ENCODE measurements at places on chromosomes 2 and 18.

DNA sequence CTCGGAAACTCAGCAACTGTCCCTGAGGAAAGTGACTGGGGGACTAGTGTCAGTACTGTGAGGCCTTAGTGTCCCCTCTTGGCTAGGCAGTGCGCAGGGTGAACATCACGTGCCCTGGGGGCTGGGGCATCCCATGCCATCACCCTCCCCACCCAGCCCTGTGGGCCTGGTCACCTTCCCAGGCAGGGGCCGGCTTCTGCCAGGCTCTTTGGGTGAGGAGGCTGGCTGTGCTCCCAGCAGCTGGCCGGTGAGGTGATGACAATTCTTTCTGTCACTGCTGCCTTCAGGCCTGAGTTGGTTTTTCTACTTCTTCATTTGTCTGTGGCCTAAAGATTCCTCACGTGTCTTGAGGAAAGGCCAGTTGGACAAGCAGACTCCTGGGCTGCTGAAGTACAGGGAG lies 180.8 kb downstream of the KLHL29 start:
- no peak overlapping the region for H3K27ac ChIP-seq
- no peak overlapping the region for H3K4me3 ChIP-seq
- no peak for DNase-seq
- no peaks in the 10 kb centered on the region for H3K27me3 ChIP-seq
- no peaks in the 10 kb centered on the region for H3K36me3 ChIP-seq

DNA sequence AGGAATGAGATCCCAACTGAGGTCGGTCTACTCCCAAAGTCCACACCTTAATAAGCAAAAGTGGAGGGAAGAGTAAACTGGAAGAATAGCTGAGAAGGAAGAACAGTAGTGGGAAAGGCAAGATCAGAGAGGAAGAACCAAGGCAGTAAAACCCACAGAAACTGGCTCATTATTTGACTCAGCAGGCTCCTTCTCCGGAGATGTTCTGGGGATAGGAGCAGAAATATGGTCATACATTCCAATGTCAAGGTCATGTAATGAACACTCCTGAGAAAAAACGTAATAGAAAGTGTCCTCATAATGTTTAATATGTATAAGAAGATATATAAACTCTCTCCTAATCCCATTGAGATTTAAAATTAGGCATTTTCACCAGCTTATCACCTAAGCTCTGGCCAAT lies 39.5 kb downstream of the STK39 start:
- no peak for DNase-seq
- H3K27me3 ChIP-seq = no peaks in the 10 kb centered on the region
- H3K4me1 ChIP-seq = peaks cover 26% of the 10 kb centered on the region

GRCh38 chr2:54588244-54588899 lies 132.2 kb downstream of the SPTBN1 start:
- H3K4me3 ChIP-seq = peak overlapping the region; percentile 1
- no peaks in the 10 kb centered on the region for H3K36me3 ChIP-seq
- H3K27ac ChIP-seq = no peak overlapping the region
- H3K27me3 ChIP-seq = no peaks in the 10 kb centered on the region
- no peak for DNase-seq
- H3K4me1 ChIP-seq = peaks cover 93% of the 10 kb centered on the region

DNA sequence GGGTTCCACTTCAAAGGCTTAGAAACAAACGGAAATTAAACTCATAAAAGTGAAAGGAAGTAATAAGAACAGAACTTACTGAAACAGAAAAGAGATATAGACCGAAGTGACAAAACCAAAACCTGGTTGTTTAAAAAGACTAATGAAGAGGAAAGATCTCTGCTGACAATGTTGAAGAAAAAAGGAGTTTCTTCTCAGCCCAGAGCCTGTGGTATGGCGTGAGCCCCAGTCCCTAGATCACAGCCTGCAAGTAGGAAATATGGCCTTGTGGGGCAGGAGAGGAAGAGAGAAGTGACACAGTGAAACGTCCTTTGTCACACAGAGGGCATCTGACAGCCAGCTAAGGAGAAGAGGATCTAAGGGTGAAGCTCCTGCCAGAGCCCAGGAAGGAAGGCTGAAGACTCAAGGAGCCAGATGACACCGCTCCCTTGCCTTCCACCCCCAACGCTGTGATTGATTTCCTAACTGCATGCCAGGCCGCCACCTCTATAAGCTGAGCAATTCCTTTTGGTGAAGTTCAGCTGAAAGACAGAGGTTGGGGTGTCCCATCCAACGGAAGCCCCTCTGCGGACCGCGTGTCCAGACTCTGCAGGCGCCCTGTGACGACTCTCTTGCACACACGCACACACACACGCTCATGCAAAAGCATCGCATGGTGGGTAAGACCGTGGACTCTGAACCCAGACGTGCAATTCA lies 141.1 kb downstream of the HDAC4 start:
- H3K27ac ChIP-seq = peak overlapping the region; percentile 17
- DNase-seq = no peak
- H3K27me3 ChIP-seq = no peaks in the 10 kb centered on the region
- H3K4me3 ChIP-seq = peak overlapping the region; percentile 49
- H3K36me3 ChIP-seq = no peaks in the 10 kb centered on the region

DNA sequence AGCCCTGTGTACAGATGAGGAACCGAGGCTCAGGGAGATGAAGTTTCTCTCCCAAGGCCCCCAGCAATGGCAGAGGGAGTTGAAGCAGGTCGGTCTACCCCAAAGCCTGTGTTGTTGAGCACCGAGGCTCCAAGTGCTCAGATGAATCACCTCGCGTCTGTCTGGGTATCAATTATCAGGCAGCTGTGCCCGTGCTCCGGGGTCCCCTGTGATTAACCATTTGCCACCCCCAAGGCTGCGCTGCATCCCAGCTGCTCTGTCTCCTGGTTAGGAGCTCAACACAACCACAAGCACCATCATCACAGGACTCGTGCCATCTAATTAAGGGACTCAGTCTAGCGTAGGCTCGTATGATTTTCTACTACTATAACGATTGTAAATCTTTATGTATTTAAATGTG lies 27.1 kb downstream of the LIPG start:
- H3K36me3 ChIP-seq = no peaks in the 10 kb centered on the region
- no peak overlapping the region for H3K27ac ChIP-seq
- no peaks in the 10 kb centered on the region for H3K4me1 ChIP-seq
- DNase-seq = no peak

DNA sequence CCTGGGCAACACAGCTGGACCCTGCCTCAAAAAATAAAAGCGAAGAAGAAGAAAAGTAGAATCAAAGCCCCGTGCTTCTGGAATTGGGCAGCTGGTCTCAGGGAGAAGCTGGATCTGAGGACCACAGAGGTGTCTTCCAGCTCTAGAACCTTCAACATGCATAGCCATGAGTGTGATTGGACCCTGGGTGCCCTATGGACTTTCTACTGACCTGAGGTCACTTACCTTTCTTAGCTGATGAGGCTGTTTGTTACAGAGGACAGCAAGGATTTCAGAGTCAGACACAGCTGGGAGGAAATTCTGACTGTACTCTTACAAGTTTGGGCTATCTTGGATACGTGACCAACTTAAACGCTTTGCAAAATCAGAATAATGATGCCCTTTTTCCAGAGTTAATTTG lies 82.4 kb upstream of the GATA6 start:
- H3K27ac ChIP-seq = no peak overlapping the region
- no peaks in the 10 kb centered on the region for H3K36me3 ChIP-seq
- no peak overlapping the region for H3K4me3 ChIP-seq
- H3K4me1 ChIP-seq = no peaks in the 10 kb centered on the region
- no peak for DNase-seq
- H3K27me3 ChIP-seq = no peaks in the 10 kb centered on the region

- H3K27me3 ChIP-seq = no peaks in the 10 kb centered on the region
- peaks cover 11% of the 10 kb centered on the region for H3K4me1 ChIP-seq
- no peaks in the 10 kb centered on the region for H3K36me3 ChIP-seq
- no peak overlapping the region for H3K4me3 ChIP-seq
- no peak for DNase-seq
These were observed 59.3 kb downstream of the ADNP2 start for GRCh38 chr18:80168346-80168745.

- H3K36me3 ChIP-seq = no peaks in the 10 kb centered on the region
- no peak overlapping the region for H3K27ac ChIP-seq
- H3K4me1 ChIP-seq = peaks cover 97% of the 10 kb centered on the region
- peak overlapping the region; percentile 50 for H3K4me3 ChIP-seq
- peak; percentile 18 for DNase-seq
These were observed 21.6 kb downstream of the MAP4K4 start for GRCh38 chr2:101718993-101719571.

DNA sequence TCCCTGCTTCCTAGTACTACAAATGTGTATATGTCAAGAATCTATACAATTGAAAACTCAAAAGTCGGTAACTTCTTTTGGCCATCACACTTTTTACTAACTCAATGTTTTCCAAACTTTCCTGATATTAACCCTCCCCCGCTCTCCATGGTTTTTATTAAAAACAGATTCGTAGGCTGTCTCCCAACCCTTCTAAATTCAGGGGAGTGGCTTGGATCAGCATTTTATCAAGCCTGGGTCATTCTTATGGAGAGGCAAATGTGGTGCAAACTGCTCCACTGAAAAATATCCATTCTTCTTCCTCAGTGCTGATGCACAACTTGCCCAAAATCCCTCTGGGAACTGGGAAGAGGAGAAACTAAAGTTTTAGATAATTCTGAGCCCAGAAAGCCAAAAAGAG lies 134.2 kb downstream of the RIF1 start:
- H3K36me3 ChIP-seq = no peaks in the 10 kb centered on the region
- no peaks in the 10 kb centered on the region for H3K4me1 ChIP-seq
- no peak for DNase-seq

DNA sequence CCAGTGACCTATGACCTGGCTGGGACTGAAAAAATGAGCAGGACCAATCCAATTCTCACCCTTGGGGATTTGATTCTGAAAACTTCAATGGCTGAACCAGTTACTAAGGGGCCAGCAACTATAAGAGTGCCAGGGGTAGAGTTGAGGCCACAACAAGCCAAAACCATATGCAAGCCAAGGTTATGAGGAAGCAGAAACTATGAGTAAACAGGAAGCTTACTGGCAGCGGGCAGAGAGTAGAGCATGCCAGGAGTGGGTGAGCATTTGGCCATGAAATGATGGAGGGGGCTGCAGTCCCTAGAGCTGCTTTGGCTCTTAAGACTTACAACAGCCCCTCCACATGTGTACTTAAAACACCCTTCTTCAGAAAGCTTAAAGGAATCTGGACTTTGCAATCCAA lies 82.4 kb downstream of the RBMS1 start:
- no peaks in the 10 kb centered on the region for H3K36me3 ChIP-seq
- H3K4me1 ChIP-seq = peaks cover 41% of the 10 kb centered on the region
- DNase-seq = peak; percentile 57
- H3K4me3 ChIP-seq = peak overlapping the region; percentile 46
- H3K27ac ChIP-seq = peak overlapping the region; percentile 13
- H3K27me3 ChIP-seq = no peaks in the 10 kb centered on the region

- H3K27me3 ChIP-seq = no peaks in the 10 kb centered on the region
- H3K27ac ChIP-seq = no peak overlapping the region
- no peaks in the 10 kb centered on the region for H3K36me3 ChIP-seq
- H3K4me1 ChIP-seq = no peaks in the 10 kb centered on the region
- no peak for DNase-seq
These were observed 36.3 kb downstream of the PTPRM start for GRCh38 chr18:7603259-7604000.

GRCh38 chr2:223925106-223925505 lies 20.0 kb downstream of the WDFY1 start:
- H3K4me3 ChIP-seq = no peak overlapping the region
- H3K4me1 ChIP-seq = peaks cover 14% of the 10 kb centered on the region
- no peaks in the 10 kb centered on the region for H3K36me3 ChIP-seq
- DNase-seq = no peak

- DNase-seq = no peak
- H3K4me3 ChIP-seq = no peak overlapping the region
- H3K4me1 ChIP-seq = no peaks in the 10 kb centered on the region
These were observed 117.0 kb upstream of the ZSWIM2 start for GRCh38 chr2:186966015-186966414.

GRCh38 chr2:124241-124880 lies 78.1 kb upstream of the FAM110C start:
- no peak overlapping the region for H3K4me3 ChIP-seq
- H3K36me3 ChIP-seq = no peaks in the 10 kb centered on the region
- H3K4me1 ChIP-seq = no peaks in the 10 kb centered on the region
- H3K27ac ChIP-seq = no peak overlapping the region
- H3K27me3 ChIP-seq = no peaks in the 10 kb centered on the region
- DNase-seq = no peak

DNA sequence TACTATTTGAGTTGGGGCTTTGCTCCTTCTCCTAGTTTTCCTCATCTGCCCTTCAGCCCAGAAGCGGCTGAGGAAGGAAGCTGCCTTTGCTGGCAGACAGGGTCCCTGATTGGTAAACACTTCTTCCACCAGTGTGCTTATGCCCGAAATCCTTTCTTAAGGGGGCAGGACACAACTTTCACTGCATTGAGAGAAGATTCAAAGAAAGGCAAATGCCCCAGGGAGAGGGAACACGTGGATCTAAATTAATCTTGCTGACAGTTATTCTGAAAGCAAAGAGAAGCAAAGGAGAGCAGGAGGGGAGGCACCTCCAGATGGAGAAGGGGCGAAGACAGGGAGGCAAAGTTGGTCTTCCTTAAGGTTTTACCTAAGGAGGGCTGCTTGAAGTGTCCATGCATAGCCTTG lies 92.1 kb upstream of the EFEMP1 start:
- no peaks in the 10 kb centered on the region for H3K4me1 ChIP-seq
- no peak overlapping the region for H3K27ac ChIP-seq
- DNase-seq = no peak
- H3K36me3 ChIP-seq = no peaks in the 10 kb centered on the region
- H3K27me3 ChIP-seq = no peaks in the 10 kb centered on the region

DNA sequence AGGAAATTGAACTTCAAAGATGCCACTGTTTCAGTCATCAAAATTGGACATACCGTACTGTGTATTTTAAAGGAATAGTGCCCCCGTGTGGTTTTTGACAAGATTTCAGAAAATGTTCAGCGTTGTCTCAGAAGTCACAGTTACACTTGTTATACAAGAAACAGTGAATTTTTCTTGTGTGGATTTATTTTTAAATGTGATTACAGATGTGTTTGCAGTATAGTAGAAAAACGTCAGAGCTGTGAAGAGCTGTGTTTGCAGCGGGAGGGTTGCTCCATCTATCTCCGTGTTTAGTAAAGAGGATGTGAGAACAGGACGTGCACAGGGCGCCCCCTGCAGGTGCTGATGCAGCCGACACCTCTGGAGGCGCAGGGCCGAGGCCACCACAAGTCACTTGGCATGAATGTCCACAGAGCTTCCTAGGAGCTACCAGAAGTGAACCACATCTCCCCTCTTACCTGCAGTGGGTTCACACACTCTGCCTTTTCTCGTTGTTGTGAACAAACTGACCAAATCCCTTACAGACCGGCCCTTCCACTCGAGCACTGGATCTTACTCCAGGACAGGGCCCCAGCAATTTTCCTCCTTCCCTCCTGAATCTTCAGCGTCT lies 73.1 kb downstream of the CACNB4 start:
- peak overlapping the region; percentile 69 for H3K4me3 ChIP-seq
- H3K27me3 ChIP-seq = no peaks in the 10 kb centered on the region
- DNase-seq = peak; percentile 61

Data from CD8-positive, alpha-beta memory T cell (primary cell).